ENCODE measurements at places on chromosomes 2 and 18.

- no peak for DNase-seq
Measured at GRCh38 chr2:46981662-46982350, 66.2 kb upstream of the MCFD2 start.

- peak; percentile 56 for DNase-seq
Measured at GRCh38 chr18:46042571-46043123, 29.4 kb downstream of the PSTPIP2 start.

DNA sequence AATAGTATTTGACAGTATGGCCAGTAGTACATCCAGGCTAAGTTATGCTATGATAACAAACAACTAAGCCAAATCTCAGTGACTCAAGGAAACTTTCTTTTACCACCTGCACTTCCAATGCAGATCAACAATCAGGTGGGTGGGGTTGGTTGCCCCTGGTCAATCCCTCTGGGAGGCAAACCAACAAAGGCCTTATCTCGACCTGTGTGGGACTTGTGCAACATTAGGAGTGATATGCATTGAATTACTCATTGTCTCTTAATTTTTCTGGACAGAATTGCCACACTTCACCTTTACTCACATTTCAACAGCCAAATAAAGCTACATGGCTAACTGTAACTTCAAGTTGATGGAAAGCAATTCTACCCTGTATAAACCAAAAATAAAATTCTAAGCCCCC lies 1049.3 kb upstream of the CDH2 start:
- no peak for DNase-seq

DNA sequence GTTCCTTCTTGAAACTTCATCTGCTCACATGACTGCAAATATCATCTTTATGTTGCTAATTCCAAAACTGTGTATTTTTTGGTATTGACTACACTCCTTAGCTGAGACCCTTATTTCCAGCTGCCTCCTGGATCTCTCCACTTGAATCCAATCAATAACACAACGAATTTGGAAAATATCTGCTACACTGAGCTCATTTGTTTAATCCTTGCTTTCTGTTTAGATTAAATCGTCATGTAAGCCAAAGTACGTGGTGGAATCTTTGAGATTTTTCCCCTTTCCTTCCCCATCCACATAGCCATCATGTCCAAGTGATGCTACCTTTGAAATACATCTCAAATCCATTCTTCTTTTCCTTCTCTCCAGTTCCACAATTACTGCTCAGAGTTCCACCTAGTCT lies 15.6 kb downstream of the OTX1 start:
- no peak for DNase-seq

DNA sequence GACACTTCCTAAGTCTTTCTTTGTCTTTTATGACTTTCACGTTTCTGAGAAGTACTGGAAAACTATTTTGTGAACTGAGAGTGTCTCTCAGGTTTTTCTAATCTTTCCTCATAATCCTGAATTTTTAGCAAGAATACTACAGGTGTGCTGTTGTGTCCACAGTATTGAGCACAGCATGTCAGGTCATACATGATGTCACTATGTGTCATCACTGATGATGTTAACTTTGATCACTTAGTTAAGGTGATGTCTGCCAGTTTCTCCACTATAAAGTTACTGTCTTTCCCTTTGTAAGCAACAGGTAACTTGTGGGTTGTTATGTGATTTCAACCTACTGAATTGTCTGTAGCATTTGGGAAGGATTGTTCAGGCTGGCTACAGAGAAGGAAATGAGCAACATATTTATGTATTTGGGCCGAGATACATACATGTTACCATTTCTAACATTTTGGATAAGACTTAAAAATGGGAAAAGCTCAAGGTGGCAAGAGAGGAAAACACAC lies 11.1 kb downstream of the MATN3 start:
- no peak for DNase-seq

DNA sequence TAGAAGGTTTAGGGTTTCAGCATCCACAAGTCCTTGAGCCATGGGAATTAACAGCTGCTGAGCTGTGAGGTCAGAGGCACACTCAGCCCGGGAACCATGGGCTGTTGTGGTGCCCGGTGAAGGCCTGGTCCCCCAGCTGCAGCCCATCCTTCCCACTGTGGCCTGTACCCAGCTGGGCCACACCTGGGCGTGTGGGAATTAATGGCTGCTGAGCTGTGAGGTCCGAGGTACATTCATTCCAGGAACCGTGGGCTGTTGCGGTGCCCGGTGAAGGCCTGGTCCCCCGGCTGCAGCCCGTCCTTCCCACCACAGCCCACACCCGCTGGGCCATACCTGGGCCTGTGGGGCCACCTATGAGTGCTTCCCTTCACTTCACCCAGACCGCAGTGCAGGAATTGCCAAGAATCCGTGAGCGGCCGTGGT lies 25.2 kb downstream of the TMEM18 start:
- DNase-seq: no peak

- DNase-seq: peak; percentile 24
Measured at GRCh38 chr18:28961669-28962228, 784.8 kb upstream of the CDH2 start.

GRCh38 chr2:211259831-211260476 lies 703.6 kb downstream of the CPS1 start:
- no peak for DNase-seq

DNA sequence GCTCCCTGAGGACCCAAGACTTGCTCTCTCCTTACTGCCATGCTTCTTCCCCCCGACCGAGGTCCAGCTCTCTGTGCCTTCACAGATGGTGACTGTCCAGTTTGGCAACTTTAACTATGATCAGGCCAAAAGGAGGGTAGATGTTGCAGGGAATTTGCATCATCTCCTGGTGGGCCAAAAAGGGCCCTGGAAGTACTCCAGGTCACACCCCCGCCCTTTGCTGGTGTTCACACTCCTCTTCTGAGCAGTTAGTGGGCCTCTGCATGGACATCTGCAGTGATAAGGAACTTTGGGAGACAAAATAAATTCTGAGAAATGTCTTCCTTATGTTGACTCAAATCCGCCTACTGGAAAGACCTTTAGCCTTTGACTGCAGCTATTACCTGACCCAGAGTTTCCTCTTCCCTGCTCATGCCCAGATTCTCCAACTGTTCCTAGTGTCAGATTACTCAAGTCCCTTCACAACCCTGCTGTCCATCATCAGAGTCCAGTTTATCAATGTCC lies 234.4 kb downstream of the LOXHD1 start:
- DNase-seq: no peak

GRCh38 chr2:63743170-63743981 lies 98.3 kb upstream of the UGP2 start:
- no peak for DNase-seq

DNA sequence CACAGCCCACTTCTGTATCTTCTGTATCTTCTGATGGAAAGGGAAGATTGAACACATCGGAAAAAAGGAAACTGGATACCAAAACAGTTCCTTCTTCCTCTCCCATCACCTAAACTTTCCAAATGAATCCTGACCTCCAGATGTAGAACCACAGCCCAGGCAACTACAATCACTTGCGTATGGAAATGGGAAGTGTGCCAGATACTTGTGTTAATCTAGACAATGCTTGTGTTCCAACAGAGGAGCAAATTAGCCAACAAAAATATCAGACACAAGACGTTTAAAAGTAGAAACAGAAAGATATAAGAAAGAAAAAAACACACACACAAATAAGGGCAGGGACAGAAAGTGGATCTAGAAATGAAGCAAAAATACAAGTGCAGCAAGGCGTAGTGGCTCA lies 31.4 kb upstream of the DUSP2 start:
- no peak for DNase-seq

GRCh38 chr2:220148471-220149248 lies 521.2 kb downstream of the SLC4A3 start:
- DNase-seq: no peak

GRCh38 chr2:176063958-176064357 lies 19.8 kb downstream of the EVX2 start:
- peak; percentile 63 for DNase-seq

GRCh38 chr2:189997016-189997415 lies 65.5 kb downstream of the MSTN start:
- no peak for DNase-seq

- DNase-seq: no peak
Measured at GRCh38 chr2:1371082-1371481, 42.2 kb upstream of the TPO start.

DNA sequence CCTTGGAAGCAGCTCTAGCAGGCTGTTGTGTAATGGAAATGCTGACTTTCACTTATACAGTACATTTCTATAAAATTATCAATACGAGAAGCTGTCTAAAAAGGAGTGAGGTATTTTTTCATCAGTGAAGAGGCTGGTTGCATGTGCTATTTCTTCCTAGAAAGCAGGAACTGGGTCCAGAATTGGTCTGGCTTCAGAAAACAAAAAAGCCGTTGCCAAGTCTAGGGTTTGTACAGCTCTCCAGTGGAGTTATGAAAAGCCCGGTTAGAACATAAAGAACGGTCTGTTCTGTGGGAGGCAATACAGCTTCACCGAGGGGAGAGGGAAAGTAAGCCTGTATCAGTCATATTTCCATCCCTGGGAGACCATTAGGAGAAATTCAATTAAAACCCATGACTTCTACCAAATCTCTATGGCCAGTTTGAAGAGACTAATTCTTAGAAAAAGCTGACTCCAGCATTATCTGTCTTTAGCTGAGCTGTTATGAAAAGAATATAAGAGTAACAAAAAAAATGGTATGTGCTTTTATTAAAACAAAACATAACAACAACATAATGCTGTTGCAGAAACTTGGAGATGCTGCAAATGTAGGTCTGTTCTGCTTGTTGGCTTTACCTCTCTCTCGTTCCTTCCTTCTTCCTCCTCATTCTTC lies 217.0 kb downstream of the CMPK2 start:
- no peak for DNase-seq

DNA sequence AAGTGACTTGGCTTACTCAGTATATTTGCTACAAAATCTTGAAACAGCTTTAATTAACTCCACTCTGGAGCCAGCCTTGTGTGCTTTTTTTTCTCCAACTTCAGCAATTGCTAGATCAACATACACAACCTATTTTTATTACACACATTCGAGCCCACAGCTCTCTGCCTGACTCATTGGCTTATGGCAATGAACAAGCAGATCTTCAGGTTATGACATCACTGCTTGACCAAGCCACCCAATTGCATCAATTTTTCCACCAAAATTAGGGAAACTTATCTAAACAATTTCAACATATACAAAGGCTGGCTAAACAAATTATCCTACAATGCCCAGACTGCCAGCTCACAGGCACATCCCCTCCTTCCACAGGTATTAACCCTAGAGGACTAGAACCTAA lies 39.6 kb upstream of the PDK1 start:
- DNase-seq: no peak

DNA sequence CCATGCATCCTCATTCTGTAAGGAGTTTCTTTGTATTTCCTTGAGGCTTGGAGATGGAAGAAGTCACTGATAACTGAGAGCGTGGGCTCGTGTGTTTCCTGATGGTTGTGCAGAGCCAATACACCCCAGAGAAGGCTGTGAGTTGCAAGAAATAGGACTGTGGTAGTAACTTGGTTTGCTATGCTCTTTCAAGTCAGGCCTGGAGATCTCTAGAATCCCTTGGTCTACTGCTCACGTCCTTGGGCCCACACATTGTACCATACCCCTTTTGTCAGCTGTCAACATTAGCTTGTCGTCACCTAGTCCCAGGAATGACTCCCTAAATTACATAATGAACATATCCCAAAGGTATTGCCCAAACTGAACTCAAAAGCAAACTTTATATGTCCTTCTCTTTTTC lies 238.3 kb upstream of the REV1 start:
- DNase-seq: no peak

GRCh38 chr2:98805412-98806171 lies 74.7 kb upstream of the MGAT4A start:
- DNase-seq: no peak

DNA sequence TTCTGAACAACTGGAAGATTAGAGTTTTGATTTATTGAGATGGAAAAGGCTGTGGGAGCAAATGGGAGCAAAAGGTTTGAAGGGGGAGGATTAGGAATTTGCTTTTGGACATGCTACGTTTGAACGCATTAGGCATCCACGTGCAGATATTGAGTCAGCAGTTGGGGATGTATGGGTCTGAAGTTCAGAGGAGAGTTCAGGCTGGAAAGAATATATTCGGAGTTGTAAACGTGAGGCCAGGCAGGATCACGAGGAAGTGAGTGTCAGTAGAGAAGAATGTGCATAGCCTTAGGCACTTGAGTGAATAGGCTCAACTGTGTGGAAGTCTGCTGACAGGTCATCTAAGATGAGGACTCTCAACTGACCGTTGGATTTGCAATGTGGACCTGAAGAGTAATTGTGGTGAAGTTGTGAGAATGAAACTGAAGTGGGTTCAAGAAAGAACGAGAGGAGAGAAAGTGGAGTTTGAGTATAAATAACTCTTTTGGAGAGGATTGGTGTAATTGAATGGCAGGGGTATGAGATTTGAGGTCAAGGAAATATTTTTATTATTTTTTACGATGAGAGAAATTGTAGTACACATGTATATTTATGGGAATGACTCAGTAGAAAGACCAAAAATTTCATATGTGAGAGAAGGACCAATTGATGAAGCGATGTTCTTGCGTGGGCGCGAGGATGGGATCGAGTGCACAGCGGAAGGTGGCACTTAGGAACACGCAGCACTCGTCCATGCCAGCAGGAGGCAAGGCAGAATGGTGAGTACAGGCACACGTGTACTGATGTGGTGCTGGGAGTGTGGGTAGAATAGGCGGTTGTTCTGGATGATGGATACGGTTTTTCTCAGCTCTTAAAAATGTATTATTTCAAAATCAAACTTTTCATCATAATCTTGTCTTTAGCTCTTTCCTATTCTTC lies 40.5 kb upstream of the POLE4 start:
- no peak for DNase-seq

GRCh38 chr2:205901491-205901890 lies 184.5 kb downstream of the INO80D start:
- DNase-seq: no peak
